ENCODE measurements at places on chromosomes 5 and 9.

DNA sequence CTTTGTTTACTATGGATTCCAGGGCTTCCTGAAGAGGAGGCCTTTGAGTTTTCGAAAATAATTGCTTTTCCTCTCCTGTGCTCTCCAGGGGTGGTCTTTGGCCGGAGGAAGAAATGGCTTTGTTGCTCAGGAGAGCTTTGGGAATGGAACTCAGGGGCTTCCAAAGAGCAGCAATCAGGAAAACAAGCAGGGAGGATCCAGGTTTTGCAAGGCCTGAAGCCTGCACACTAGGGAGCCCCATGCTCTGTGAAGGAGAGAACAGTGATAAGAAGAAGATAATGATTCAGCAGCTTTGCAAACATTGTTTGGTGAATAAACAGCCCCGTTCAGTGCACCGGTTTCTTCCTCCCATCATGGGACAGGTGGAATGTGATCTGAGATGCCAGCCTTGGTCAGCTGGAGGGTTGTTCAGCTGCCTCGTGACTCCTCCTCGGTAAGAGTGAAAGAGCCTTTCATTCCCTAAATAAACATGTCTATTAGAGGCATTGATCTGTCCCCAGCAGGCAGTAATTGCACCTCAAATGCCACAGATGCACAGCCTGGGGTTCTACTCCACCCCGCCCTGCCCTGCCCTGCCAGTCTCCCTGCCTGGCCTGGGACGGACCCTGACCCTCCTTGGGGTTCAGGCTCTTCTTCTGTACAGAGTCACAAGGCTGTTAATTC is 11.5 kb upstream of the ALDH1B1 start:
- peak; percentile 55 for DNase-seq

GRCh38 chr9:3880851-3881250 is 355.1 kb upstream of the RFX3 start:
- peak; percentile 67 for DNase-seq

DNA sequence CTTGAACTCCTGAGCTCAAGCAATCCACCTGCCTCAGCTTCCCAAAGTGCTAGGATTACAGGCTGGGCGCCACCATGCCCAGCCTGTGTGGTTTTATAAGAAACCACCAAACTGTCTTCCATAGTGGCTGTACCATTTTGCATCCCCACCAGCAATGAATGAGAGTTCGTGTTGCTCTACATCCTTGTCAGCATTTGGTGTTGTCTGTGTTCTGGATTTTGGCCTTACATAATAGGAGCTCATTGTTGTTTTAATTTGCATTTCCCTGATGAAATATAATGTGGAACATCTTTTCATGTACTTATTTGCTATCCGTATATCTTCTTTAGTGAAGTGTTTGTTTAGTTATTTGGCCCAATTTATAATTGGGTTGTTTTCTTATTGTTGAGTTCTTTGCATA is 29.8 kb downstream of the PHF2 start:
- DNase-seq = no peak

DNA sequence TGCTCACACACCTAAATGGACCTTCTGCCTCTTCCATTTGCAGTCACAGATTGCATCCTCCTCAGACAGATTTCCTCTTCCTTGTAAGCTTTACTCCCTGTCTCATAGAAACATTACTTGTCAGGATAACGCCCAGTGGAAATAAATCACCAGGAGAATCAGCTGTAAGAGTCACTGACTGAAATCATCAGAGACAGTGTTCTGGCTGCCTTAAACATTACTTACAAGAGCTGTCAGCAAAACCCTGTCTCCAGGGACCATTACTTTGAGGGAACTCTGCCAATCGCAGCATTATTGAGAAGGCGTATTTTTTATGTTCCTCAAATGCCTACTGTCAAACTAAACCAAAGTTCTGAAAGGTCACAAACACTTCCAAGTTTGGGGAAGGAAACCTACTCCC is 5.9 kb downstream of the DPYSL3 start:
- peak; percentile 76 for DNase-seq

GRCh38 chr5:173065155-173065554 is 9.0 kb downstream of the CREBRF start:
- no peak for DNase-seq

DNA sequence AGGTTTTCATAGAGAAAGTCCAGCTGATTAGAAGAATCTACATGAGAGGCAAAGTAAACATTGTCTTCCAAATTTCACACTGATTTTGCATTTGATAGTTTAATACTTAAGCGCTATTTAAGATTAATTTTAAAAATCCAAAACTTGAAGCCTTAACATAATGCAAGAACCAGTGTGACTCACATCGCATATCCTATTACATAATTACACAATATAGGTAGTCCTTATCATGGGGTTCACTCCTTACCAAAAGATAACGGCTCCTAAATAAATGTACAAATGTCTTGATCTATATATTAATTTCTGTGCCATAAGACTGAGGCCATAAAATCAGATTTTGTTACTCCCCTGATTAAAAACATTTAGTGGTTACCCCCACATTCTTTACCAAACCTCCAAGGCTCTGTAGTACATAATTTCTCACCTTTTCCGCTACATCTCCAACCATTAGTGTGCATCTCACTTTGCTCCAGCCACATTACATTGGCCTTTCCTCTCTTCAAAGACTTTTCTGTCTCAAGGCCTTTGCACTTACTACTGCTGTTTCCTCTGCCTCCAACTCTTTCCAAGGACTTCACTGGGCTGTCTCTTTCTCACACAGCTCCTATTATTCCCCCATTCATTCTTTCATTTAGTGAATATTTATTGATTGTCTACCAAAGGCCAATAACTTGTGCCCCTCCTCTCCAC is 1.0 kb downstream of the RIOK2 start:
- no peak for DNase-seq

GRCh38 chr5:81195335-81195929 is 37.7 kb upstream of the CKMT2 start:
- DNase-seq = peak; percentile 16

- DNase-seq = no peak
Observed at GRCh38 chr5:170293273-170293672, 4.3 kb downstream of the LCP2 start.

DNA sequence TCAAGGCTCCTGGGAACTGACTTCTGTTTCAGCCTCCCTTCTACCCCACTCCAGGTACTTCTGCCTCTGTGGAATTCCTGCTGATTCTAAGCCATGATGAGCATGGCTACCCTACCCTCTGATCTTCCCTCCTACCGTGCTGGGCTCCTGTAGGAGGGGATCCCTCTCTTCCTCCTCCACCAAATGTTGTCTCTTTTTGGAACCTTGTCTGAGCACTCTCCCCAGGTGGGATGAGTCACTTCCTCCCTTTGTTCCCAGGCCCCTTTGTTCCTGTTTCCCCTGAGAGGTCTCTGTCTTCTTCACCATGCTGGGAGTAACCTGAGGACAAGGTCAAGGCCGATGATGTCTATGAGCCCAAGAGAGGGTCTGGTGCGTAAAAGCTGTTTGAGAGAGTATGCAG is 213.2 kb downstream of the GABBR2 start:
- no peak for DNase-seq

- no peak for DNase-seq
Observed at GRCh38 chr5:139797856-139798510, 2.4 kb downstream of the PSD2 start.

DNA sequence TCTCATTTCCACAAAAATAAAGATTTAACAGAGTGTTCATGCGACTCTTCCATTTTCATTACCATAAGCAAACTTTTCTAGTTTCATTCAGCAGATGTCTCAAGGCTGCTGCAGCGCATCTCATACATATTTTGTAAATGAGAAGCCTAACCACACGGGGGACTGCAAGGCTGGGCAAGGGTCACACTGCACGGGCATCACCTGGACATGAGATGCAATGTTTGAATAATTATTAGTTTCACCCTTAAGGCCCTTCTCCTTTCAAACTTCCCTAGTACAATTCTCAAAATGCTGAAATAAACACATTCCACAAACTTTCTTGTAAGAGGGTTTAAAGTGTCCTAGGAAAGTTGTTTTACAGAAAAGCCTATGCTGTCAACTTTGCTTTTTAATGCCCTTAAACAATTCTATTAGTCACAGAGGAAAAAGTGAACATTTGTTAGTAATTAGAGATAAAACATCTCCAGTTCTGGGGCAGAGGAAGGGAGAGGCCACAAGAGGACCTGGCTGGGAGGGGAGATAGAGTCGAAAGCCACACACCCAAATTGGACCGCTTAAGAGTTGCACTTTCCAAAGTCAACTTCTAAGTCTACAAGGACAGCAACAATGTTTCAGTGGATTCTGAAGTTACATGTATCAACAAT is 1.3 kb downstream of the DENND1A start:
- peak; percentile 16 for DNase-seq

DNA sequence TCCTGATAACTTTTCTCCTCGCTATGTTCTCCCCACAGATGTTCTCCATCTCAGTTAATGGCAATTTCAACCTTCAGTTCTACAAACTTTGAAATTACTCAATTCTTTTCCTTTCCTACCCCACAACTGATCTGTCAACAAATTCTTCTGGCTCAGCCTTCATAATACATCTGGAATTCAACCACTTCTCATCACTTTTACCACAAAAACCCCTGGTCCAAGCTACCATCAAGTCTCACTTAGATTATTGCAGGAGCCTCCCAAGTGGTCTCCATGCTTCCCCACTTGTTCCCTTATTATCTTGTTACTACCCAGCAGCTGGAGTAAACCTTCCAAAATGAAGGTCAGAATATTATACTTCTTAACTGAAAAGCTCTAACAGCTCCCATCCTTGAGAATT is 110.1 kb downstream of the FBN2 start:
- no peak for DNase-seq

DNA sequence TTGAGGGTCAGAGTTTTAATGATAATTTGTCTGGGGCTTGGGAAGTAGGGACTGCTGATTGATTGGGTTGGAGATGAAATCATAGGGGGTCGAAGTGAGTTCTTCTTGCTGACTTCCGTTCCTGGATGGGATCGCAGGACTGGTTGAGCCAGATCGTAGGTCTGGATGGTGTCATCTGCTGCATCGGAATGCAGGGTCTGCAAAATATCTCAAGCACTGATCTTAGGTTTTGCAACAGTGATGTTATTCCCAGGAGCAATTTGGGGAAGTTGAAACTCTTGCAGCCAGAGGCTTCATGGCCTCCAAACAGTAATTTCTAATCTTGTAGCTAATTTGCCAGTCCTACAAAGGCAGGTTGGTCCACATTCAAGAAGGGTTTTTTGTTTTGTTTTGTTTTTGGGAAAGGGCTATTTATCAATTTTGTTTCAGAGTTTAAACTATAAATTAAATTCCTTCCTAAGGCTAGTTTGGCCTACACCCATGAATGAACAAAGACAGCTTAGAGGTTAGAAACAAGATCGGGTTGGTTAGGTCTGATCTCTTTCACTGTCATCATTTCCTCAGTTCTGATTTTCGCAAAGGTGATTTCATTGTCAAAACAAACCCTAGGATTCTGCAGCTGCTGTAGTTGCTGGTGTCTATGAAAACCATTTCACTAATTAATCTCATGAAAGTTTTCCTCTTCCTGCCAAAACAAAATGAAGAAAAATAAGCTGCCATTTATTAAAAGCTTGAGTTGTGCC is 388.0 kb downstream of the TMEM232 start:
- DNase-seq = no peak
